Large intestine (tissue), 12 donors: ENCODE measurements at places on chromosomes 3 and 15.

GRCh38 chr3:143726727-143727126, 121.5 kb downstream of the SLC9A9 start:
- no peak for DNase-seq

DNA sequence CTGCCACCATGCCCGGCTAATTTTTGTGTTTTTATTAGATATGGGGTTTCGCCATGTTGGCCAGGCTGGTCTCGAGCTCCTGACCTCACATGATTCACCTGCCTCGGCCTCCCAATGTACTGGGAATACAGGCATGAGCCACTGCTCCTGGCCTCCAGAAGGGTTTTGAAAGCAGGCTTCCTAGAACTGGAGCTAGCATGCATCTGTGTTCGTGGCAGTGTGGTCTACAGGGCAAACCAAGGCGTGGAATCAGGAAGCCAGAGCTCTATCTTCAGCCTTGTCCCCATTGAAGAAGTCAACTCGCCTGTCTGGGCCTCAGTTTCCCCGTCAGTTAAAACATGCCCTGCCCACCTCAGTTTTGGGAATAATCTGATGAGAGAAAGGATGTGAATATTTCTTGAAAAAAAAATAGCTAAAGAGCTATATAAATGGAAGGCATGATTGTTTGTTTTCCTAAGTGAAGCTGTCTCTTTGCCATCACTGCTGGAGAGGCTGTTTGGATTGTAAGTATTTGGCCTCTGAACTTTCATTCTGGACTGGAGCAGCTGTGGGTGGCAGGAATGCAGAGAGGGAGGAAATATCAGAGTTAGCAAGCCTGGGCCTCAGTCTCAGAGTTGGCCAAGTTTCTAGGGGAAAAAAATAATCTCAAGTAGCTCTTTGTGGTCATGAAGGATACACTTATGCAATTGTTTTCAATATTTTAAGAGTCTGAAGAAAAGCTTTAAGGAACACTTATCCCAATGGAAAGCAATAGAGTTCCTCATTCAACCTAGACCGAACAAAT, 36.5 kb upstream of the UACA start:
- peak; percentile 43 for DNase-seq

- DNase-seq, result no peak
These were observed 137.9 kb upstream of the COL8A1 start for GRCh38 chr3:99500485-99500884.

DNA sequence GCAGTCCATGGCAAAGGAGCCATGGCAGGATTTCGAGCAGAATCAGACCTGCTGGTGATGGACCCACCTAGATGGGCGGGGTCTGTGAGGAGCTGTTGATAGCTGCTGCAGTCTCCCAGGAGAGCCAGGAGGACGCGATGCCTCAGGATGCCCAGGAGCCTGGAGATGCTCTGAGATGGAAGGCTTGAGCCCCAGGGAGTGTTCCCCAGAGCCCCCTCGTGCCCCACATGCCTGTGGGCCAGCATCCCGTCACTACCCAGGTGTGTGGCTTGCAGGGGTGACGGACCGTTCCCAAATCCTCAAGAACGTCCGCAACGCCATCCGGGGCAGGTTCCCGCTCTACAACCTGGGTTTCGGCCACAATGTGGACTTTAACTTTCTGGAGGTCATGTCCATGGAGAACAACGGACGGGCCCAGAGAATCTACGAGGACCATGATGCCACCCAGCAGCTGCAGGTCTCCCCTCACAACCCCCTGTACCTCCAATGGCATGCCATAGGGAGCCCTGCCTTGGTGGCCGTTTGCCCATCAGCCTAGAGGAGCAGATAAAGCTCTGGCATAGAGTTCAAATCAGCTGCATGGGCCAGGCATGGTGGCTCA, 6.7 kb downstream of the ITIH1 start:
- DNase-seq, result no peak

DNA sequence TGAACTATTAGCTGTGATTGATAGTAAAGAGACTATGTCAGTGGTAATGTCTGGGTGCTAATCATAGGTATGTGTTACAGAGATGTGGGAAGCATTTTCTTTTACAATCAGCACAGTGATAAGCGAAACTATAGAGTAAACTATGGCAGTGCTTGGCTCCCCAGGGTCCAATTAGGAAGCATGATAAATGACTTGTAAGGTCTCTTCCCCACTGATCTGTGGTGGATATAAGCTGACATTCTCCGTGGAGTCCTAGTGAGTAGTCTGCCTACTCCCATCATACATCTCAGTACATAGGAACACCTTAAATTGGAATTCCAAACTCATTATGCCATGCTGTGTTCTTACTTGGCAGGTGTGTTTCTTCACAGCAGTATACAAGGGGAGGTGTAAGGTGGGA, 204.2 kb downstream of the GAP43 start:
- DNase-seq, result no peak

GRCh38 chr3:142359367-142359766, 88.5 kb downstream of the XRN1 start:
- DNase-seq, result no peak
